T47D (cell line): ENCODE measurements at places on chromosomes 16 and 17.

DNA sequence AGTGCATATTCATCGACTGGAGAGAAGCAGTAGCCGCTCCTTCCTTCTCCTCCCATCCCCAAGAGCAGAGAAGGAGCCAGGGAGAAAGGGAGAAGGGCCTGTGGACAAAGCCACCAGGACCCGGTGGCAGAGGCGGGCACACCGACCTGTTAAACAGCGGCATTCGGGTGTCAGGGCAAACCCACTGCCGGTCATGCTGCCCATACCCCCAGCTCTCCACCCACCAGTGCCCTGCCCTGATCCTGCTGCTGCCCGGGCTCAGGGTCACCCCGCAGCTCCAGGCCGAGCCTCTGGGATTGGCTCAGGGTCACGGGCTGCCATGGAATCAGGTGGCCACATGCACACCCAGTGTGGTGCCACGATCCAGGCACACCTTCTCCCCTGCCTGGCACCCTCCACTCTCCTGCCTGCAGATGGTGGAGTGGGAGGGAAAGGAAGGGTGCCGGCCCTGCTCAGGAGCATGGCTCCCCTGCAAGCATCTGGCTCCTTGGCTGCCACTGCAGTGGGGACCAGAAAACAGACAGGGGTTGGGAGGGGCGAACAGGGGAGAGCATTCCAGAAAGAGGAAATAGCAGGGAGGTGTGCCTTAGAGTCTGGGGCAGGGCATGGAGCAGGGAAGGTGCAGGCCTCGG lies 18.3 kb upstream of the RASD1 start:
- no peak for DNase-seq

GRCh38 chr17:83008186-83008510 lies 71.3 kb upstream of the METRNL start:
- no peak for DNase-seq

GRCh38 chr16:72736074-72736473 lies 311.9 kb downstream of the ZFHX3 start:
- DNase-seq: no peak

DNA sequence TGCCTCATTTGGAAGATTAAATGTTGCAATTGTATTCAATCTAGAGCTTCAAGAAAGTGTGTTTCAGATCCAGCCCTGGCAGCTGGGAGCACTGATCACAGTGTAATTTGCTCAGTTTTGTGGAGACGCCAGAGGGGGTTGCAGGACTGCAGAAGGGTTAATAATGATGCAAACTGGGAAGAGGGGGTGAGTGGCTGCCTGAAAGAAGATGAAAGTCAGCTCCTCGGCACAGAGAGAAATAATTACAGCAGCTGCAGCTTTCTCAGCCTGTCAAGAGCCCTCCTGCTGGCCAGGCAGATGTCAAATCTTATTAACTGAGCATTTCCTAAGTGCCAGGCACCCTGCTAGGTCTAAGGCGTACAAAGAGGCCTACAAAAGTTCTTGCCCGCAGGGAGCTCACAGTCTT lies 97.7 kb downstream of the ZNF18 start:
- DNase-seq: no peak

- DNase-seq: no peak
Observed at GRCh38 chr16:22353191-22353919, 21.1 kb downstream of the CDR2 start.

GRCh38 chr17:3915581-3915994 lies 677 bp downstream of the P2RX1 start:
- DNase-seq: no peak

DNA sequence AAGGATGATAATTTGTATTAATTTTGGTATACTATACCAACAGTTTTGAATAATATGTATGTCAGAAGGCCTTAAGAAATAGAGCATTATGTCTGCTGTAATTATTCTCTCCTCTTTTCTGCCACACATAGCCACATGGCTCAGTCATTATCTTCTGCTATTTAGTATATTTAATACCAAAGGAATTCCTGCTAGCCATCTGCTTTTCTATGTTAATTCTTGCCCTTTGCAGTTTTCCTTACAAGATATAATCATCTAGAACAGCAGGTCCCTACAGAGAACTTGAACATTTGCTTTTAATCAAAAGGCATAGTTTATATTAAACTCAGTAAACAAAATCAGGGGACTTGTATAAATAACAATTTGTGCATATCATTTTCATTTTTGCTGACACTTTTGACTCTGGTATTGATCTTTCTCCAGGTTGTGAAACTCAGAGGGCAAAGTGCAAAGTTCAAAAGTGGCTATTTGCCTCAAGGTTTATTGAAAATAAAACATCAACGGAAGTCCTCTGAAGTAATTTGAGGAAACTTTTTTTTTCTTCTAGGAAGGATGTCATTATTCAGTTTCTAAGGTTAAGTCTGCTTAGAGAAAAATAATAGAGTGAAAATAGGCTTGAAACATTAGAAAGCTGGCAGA lies 702.0 kb downstream of the KCNJ2 start:
- no peak for DNase-seq

- DNase-seq: no peak
Observed at GRCh38 chr16:6926762-6927161, 405.9 kb upstream of the RBFOX1 start.

GRCh38 chr17:33421933-33422332 lies 128.8 kb upstream of the ASIC2 start:
- DNase-seq: no peak

GRCh38 chr17:6913608-6914443 lies 82.0 kb upstream of the ALOX12 start:
- peak; percentile 57 for DNase-seq

- DNase-seq: no peak
Observed at GRCh38 chr16:49725651-49726050, 130.3 kb downstream of the ZNF423 start.

DNA sequence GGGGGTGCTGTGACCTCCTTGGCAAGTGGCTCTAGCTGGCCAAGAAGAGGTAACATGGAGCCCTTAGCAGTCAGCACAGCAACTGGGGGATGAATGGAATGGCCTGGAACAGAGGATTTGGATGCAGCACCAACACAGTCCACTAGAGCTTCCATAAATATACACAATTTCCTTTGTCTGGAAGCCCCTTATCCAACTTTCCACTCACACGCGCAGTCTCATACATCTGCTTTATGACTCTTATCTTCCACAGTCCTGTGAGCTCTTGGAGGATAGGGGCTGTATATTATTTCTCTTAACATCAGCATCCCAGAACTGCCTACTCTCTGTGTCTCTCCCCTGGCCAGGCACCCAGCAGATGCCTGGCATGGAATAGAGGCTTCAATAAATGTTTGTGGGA lies 235.6 kb upstream of the MAF start:
- no peak for DNase-seq

DNA sequence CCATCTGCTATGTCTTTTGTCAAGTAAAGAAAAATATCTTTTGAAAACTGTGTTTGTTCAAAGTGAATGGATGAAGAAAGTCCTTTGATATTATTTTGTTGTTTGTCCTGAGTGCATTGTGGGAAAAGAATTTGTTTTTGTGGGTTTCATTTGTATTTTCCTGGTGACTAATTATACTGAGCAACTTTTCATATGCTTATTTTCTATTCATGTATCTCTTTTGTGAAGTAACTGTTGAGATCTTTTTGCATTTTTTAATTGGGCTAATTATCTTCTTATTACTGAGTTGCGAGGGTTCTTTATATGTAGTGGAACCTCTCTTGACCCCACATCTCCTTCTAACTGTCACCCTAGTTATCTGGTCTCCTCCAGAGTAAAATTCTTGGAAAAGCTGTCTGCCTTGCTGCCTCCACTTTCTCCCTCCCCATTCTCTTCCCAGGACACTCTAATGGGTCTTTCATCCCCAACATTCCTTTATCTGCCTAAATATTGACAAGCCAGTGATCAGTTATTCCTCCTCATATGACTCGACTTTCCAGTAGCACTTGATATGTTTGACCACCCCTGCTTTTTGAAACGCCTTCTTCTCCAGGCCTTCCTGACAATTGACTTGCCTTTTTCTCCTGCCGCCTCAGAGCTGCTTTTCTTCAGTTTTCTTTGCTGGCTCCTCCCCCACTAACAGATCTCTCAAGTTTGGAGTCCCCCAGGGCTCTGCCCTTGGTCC lies 117.6 kb upstream of the HAS3 start:
- DNase-seq: no peak

GRCh38 chr16:89094252-89094879 lies 714 bp downstream of the ACSF3 start:
- peak; percentile 64 for DNase-seq

DNA sequence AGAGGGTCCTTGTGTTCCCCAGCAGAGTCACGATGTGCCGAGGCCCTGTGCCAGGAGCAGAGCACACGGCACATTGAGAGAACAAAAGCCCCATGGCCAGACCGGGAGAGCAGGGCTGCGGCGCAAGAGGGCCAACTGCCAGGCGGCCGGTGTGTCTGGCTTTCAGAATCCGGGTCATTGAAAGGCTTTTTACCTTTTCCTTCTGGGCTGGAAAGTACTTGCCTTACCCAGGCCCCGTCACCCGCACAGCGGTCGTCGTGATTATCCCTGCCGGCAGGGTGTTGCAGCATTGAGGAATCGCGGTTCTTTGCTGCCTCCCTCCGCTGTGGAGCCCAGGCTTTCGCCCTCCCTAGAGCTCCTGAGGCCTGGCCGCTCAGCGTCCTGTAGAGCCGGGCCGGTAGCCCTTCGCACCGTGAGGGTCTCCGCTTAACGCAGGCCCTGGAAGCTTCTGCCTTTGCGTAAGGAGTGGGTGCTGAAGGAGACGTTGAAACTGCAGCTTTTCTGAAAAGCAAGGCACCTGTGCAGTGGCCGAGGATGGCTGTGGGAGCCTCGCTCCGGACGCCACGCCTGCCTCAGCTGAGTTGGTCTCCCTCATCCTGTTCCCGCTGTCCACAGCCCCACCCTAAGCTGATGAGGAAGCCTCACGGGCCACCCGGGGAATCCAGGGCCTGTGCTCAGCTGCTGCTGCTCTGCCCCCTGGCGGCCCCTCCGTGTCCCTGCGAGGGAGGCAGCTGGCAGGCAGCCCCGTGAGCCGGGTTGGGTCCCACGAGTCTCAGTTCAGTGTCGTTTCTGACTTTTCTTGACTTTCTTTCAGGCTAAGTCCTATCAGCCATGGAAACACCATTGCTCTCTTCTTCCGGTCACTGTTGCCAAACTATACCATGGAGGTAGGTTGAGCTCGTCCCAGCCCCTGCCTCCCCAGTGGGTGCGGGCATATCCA lies 8.6 kb upstream of the MC1R start:
- DNase-seq: peak; percentile 65

DNA sequence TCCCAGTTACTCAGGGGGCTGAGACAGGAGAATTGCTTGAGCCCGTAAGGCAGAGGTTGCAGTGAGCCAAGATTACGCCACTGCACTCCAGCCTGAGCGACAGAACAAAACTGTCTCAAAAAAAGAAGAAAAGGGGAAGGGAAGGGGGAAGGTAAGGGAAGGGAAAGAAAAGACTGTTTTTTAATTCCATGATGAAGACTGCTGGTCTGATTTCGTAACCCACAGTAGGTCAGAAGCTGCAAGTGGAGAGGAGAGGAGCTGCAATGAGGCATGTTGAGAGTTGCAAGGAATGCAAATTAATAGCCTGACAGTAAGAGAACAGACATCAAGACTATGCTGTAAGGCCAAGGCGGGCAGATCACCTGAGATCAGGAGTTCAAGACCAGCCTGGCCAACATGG lies 33.3 kb downstream of the HELZ start:
- DNase-seq: no peak

GRCh38 chr17:77497578-77497934 lies 356.8 kb downstream of the SEC14L1 start:
- no peak for DNase-seq

DNA sequence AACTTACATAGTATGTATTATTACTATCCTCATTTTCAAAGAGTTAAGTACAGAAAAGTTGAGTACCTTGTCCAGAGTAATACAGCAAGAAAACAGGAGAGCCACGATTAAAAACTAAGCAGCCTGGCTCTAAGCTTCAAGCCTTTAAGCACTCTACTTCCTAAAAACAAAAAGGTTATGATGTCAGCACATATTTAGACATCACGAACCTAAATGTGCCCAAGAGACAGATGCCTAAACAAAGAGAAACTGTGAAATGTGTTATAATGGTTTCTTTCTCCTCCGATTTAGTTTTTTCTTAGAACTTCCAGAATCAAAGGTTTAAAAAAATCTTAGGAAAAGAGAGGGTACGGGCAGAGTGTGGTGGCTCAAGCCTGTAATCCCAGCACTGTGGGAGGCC lies 151.0 kb downstream of the VPS53 start:
- no peak for DNase-seq

GRCh38 chr17:43832976-43833829 lies at the start of gene MPP3:
Gene MPP3 (minus strand): TSS chr17:43833146. CDS start chr17:43831906, 1,240 bp downstream.
- peak; percentile 92 for DNase-seq

DNA sequence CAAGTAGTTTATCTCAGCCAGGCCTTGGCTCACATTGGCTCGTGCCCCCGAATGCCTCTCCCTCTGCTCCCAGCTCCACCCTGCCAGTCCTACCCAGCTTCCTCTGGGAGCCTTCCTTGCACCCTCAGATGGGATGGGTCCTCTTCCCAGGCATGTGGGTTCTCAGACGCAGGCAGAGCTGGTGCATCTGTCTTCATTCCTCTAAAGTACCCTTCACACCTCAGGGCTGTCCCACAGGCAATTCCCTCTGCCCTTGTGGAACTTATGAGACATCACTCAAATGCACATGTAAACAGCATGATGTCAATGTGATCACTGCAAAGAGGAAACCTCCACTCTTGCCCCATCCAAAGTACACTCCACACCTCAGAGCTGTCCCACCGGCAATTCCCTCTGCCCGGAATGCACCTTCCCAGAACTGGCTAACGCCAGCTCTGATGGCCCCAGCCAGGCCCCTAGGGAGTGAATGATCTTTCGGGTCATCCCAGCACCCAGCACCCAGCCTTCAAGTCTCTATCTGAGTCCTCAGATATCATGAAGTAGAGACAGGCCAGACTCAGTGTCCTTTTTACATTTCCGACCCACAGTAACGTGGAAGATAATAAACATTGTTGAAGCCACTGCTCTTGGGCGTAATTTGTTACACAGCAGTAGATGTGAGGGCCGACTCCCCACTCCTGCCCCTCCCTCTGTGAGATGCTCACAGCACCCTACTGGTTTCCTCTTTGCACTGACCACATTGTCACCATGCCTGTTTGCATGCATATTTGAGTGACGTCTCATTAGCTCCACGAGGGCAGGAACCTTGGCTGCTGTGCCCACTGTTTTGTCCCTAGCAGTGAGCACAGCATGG lies 85.4 kb downstream of the N4BP1 start:
- DNase-seq: no peak

- no peak for DNase-seq
Observed at GRCh38 chr16:85081038-85081437, 31.2 kb downstream of the CIBAR2 start.

DNA sequence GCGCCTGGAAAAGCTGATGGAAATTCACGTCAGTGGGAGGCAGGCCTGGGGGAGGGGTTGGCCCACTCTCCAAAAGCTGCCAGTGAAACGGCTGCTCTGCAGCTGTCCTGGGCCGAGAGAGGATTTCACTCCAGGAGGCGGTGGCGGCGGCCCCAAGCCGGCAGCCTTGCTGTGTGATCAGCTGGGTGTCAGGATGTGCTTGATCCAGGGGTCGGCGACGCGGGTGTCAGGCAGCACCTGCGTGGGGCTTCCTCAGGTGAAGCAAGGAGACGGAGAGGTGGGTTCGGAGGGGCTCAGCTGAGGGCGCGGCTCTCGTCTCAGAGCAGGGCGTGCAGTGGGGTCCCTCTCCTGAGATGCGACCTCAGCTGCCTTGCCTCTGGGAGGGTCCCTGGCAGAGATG lies 7.0 kb downstream of the CBFA2T3 start:
- no peak for DNase-seq

GRCh38 chr17:64057701-64058263 lies 37.3 kb upstream of the ICAM2 start:
- no peak for DNase-seq
